ENCODE measurements at places on chromosomes 3 and 15.

DNA sequence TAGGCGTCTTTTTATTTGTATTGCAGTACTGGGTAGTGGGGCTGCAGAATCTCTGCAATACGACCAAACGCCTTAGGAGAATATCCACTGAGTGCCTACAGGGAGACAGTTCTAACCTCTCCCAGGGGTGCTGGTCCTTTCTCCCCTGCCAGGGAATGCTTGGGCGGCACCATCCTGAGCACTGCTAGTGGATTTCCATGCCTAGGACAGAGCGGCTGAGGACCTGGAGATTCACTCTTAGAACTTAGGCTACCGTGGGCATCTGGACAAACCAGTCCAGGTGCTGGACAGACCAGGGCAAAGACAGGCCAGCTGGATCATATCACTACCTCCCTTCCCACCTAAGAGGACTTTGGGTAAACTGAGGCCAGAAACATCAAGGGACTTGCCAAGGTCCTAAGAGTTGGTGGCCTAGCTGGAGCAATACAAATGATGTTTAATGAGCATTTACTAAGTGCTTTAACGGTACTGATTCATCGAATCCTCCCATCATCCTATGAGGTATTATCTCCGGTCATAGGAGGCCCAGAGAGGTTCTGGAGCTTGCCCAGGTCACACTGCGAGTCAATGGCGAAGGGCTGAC lies 902 bp downstream of the TMEM44 start:
- no peak for DNase-seq

DNA sequence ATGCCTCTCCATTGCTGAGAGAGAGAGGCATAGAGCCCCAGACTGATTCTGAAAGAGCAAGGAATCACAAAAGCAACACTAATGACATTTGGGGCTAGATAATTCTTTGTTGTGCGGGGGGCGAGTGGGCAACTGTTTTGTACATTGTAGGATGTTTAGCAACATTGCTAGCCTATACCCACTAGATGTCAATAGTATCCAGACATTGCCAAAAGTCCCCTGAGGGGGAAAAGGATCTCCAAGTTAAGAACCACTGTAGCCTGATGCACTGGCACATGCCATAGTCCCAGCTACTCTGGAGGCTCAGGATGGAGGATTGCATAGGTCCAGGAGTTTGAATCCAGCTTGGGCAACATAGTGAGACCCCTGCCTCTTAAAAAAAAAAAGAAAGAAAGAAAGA lies 22.8 kb upstream of the GOLM2 start:
- no peak for DNase-seq

DNA sequence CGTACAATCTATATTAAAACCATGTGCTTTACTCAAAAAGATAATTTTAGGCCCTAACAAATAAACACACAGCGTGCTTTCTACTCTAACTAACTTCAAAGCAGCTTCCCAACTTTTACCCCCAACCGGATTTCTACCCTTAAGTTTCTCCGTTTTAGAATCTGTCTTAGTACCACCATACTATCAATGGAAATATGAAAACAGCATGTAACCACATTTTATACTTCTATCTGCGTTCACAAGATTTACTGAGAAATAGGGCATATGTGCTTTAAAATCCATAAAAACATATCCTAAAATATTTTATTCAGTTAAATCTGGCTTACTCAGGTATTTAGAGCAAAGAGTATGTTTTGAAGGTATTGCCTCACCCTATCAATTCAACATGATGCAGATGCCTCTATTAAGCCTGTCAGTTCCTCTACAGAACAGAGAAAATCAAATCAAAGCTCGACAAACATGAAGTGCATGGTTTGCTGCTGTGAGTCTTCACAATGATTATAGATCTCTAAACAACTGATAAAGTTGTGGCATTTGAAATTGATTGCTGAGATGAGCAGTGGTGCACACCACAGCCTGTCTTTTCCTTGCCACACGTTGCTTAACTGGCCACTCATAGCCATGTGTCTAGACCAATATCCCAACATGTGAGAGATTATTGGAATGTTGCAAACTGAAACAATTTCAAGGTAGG lies 44.5 kb upstream of the ZPLD1 start:
- DNase-seq, result no peak

- peak; percentile 67 for DNase-seq
Measured at GRCh38 chr3:189967254-189967865, 153.3 kb downstream of the P3H2 start.

DNA sequence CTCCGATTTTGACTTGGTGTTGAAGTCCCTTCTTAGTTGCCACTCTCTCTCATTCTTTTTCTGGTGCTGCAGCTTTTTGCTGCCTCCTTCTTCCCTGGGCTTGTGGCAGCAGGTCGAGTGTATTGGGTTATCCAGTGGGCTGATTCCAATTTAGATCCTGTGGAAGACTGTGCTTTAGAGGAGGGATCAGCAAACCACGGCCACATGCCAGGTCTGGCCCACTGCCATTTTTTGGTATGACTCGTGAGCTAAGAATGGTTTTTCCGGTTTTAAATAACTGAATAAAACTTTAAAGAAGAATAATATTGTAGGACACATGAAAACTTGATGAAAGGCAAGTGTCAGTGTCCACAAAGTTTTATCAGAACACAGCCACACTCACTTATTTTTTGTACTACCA lies 330.5 kb downstream of the ROBO2 start:
- no peak for DNase-seq

- DNase-seq, result no peak
Measured at GRCh38 chr15:80326270-80326669, 74.3 kb upstream of the CTXND1 start.

- DNase-seq, result no peak
Measured at GRCh38 chr15:51652084-51652668, 29.1 kb upstream of the SCG3 start.
